Mesenchymal stem cell (in vitro differentiated cells and primary cell): ENCODE measurements at places on chromosomes 11 and 22.

GRCh38 chr11:47499614-47500013 lies 50.7 kb upstream of the RAPSN start:
- H3K27ac ChIP-seq, result no peak overlapping the region
- H3K4me3 ChIP-seq, result no peak overlapping the region
- H3K36me3 ChIP-seq, result peaks cover 4% of the 10 kb centered on the region
- no peaks in the 10 kb centered on the region for H3K27me3 ChIP-seq
- H3K4me1 ChIP-seq, result peaks cover 6% of the 10 kb centered on the region

- peaks cover 7% of the 10 kb centered on the region for H3K4me1 ChIP-seq
- no peak overlapping the region for H3K4me3 ChIP-seq
- no peaks in the 10 kb centered on the region for H3K36me3 ChIP-seq
- DNase-seq, result no peak
- peaks cover 4% of the 10 kb centered on the region for H3K27me3 ChIP-seq
Observed at GRCh38 chr11:121460941-121461514, 8.3 kb upstream of the SORL1-AS1 start.

GRCh38 chr11:94795476-94796189 lies 27.5 kb downstream of the AMOTL1 start:
- no peaks in the 10 kb centered on the region for H3K27me3 ChIP-seq
- H3K4me1 ChIP-seq, result peaks cover 11% of the 10 kb centered on the region
- DNase-seq, result no peak
- peak overlapping the region; percentile 76 for H3K4me3 ChIP-seq
- peak overlapping the region; percentile 60 for H3K27ac ChIP-seq
- peaks cover 27% of the 10 kb centered on the region for H3K36me3 ChIP-seq

DNA sequence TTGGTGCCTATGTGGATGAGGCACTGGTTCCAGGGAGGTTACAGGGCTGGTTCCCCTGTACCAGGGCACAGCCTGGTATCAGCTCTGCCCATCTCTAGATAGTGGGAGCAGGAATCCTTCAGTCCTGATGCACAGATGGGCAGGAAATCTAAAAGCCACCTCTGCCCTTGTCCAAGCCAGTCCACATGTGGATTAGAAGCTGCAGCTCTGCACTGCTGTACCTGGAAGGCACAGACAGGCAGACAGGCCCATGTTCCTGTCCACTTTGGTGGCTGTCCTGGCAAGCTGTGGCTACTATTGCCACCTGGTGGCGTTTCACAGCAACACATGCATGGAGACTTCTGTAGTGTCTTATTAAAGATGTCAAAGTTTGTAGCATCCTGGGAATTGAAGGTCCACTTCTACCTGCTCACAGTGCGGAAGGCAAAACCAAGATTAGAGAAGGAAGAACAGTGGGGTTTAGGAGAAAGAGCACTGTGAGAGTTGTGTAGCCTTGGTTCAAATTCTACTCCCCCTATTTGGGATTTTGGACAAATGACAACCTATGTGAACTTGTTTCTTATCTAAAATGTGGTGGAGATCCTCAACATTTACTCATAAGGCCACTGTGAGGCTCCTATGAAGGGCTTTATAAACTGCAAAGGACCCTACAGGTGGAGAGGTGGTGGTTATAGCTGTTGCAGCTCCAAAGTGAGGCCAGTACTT lies 30.1 kb downstream of the NAV2 start:
- no peak overlapping the region for H3K27ac ChIP-seq
- peak; percentile 79 for DNase-seq
- no peaks in the 10 kb centered on the region for H3K27me3 ChIP-seq
- no peak overlapping the region for H3K4me3 ChIP-seq
- peaks cover 2% of the 10 kb centered on the region for H3K4me1 ChIP-seq
- peaks cover 43% of the 10 kb centered on the region for H3K36me3 ChIP-seq

DNA sequence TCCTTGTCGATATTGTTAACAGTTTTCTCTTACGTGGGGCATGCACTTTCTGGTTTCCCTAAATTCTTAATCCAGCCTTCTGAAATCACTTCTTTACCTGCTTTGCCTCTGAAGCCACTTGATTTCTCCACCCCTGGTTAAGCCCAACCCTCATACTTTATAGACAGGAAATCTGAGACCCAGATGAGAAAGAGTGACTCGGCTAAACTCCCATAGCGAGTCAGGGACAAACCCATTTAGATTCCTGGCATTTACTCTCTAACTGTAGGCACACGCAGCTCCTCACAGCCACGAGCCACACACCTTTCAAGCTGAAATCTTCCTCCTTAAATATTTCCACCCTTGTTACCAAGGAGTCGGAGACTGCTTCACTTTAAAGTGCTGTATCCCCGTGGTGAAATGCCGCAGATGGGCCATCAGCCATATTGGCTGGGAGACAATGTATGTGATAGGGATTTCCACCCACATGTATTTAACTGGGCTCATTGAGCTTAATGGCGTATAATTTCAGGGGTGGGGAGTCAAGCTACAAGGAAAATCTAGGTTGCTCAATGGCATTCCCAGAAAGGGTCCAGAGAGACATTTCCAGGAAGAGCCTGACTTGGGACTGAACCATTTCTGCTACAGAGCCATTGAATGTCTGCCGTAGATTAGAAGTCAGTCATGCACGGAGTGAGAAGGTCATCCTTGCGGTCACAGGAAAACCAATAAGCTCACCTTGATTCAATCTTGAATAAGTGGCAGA lies 49.9 kb upstream of the GRK3 start:
- H3K36me3 ChIP-seq, result no peaks in the 10 kb centered on the region
- H3K4me3 ChIP-seq, result no peak overlapping the region
- DNase-seq, result no peak
- H3K4me1 ChIP-seq, result no peaks in the 10 kb centered on the region

DNA sequence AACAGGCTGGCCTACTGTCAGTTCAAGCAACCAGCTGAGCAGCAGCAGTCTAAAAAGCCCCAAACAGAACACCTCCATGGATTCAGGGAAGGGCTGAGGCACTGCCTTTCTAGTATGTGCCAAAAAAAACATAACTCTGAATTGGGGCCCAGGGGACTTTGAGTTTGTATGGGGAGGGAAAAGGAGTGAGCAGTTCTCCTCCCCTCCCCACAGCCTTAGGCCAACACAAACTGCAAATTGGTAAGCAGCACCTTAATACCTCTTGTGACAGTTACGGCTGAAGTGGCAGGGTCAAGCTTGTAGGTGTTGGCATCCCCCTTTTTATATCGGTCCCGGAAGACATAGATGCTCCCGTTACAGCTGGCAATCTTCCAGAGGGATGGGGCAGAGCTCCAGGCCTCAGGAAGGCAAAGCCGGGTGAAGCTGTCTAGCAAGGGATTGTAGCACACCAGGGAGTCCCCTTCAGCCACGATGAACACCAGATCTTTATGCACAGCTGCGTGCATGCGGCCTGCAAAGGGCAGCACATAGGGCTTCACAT lies 6.0 kb downstream of the KBTBD4 start:
- H3K4me3 ChIP-seq, result no peak overlapping the region
- H3K27ac ChIP-seq, result peak overlapping the region; percentile 17
- peaks cover 15% of the 10 kb centered on the region for H3K4me1 ChIP-seq
